Fibroblast of the conjunctiva (primary cell): ENCODE measurements at places on chromosomes 1 and 21.

GRCh38 chr1:41232305-41232704, 9.8 kb downstream of the SCMH1 start:
- DNase-seq, result no peak

DNA sequence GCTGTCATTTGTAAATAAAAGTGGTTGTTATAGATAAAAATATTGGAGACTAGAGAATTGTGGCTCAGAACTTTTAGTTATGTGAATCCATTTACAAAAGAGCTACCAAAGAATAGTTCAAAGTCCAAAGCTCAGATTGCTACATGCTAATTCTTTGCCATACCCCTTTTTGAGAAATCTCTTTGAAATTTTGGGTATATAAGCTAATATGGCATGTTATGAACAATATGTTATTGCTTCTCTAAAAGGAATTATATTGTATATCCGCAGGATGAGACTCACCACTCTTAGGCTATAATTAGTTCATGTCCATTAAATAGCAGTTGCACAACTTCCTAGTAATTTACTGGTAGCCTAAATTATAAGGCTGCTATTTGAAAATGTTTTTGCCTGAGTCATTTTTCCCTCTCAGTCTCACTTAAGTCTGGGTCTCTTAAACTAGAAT, 178.0 kb downstream of the ZNF281 start:
- no peak for DNase-seq

DNA sequence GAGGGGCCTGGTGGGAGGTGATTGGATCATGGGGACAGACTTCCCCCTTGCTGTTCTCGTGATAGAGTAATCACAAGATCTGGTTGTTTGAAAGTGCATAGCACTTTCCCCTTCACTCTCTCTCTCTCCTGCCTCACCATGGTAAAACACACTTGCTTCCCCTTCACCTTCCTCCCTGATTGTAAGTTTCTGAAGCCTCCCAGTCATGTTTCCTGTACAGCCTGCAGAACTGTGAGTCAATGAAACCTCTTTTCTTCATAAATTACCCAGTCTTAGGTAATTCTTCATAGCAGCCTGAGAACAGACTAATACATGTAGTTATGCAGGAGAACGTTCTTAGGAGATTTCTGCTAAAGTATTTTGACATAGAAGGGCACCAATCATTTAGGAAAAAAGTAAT, 59.9 kb upstream of the FBXO28 start:
- no peak for DNase-seq

GRCh38 chr21:20024741-20025140, 973.5 kb upstream of the NCAM2 start:
- no peak for DNase-seq

DNA sequence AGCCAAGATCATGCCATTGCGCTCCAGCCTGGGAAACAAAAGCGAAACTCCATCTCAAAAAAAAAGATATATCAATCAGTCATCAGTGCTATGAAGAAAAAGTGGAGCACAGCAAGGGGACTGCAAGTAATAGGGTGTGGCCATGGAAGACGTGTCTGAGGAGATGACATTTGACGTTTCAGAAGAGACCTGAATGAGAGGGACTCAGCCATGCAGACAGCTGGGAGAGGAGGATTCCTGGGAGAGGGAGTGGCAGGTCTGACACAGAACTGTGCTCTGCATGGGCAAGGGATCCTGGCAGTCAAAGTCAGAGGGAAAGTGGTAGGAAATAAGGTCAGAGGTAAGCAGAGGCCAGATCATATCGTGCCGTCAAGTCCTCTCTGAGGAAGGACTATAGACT, 3.3 kb downstream of the LAX1 start:
- DNase-seq, result no peak

- no peak for DNase-seq
Observed at GRCh38 chr1:197917805-197918651, 856 bp downstream of the LHX9 start.

DNA sequence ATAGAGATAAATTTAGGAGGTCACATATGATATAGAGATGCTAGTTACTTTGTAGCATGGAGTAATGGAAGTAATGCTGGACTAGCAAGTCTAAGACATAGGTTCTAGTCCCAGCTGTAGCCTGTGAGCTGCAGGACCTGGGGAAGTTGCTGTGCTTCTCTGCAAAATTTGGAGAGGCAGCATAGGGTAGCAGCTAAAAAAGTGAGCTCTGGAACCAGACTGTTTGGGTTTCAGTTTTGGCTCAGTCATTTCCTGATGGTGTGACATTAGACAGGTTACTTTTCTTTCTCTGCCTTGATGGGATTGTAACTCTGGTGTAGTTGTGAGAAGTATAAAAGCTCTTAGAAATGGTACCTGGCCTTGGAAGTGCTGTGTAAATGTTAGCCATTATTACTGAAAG, 3.3 kb downstream of the METTL13 start:
- no peak for DNase-seq

GRCh38 chr1:73800376-73800775, 397.6 kb downstream of the LRRIQ3 start:
- DNase-seq, result peak; percentile 12

DNA sequence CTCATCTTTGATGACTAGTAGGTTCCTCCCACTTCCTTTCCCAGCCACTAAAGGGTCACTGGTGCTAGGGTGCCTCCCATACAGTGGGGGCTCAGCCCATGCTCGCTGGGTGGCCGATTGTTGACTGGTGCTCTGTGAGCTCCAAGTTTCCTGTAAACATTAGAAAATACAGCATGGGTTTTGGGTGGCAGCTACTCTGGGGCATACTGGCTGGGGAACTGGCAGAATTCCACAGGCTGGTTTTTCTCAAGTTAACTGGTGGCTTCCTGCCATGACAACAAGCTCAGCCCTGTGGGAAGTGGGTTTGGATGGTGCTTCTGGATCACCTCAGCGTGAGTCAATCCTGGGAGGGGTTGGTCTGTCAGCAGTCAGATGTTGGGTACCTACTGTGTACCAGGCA, 28.7 kb upstream of the CRNN start:
- DNase-seq, result no peak

DNA sequence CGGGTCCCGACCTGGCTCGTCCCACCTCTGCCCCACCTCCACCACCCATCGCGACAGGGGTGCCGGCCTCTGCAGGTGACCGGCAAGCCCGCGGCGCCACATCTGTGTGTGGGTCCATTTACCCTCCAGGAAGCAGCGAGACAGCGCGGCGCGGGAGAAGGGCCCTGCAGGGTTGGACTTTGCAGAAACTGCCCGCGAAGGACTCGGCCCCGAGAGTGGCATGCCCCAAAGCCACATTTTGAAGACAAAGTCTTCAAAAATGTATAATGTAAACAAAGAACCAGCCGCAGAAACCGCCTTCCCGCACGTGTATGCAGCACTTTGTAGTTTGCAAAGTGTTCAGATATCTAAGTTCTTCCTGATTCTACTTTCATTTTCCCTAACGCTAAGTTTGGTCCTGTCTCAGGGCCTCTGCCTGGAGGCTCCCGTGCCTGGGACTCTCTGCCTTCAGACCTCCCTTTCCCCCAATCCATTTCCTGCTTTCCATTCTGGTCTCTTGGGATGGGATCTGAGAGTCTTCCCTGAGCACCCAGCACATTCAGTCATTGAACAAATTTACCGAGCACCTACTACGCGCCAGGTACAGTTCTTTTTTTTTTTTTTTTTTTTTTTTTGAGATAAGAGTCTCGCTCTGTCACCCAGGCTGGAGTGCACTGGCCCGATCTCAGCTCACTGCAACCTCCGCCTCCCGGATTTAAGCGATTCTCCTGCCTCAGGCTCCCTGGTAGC, 524 bp upstream of the TMCO4 start:
- peak; percentile 42 for DNase-seq

- DNase-seq, result no peak
Observed at GRCh38 chr1:146021622-146022402, at the start of gene HJV. TSS of gene HJV (minus strand) at chr1:146021735. CDS start at chr1:146020231, 1,504 bp downstream.

- peak; percentile 97 for DNase-seq
Observed at GRCh38 chr21:46048926-46049889, 48.7 kb upstream of the COL6A2 start.

DNA sequence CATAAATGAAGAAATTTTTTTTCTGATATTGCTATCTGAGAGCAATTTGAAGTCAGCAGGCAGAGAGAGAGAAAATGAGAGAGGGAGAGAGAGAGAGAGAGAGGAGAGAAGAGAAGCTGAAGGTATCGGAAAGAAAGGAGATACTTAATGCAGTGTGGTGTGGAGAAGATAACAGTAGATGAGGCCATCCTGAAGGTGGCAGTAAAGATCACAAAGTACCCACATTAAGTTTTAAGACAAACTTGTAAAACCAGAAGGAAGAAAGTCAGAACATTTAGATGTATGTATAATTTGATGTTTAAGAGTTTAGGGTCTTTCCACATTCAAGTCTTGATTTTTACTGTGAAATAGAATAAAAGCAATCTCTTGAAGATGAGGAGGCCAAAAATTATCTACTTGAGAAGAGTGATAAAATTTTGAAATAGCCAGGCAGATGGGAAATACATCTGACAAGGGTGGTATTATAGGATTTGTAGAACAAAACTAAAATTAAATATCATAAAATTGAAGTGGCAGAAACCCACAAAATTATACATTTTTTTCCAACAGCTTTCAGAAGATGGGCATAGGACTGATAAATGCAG, 1753.4 kb downstream of the MRPL39 start:
- peak; percentile 10 for DNase-seq
